Activated CD4-positive, alpha-beta T cell treated with anti-CD3 and anti-CD28 coated beads for 4 hours (primary cell): ENCODE measurements at places on chromosomes 11 and 22.

- no peak for DNase-seq
Measured at GRCh38 chr11:18749681-18750319, 23.8 kb upstream of the IGSF22 start.

DNA sequence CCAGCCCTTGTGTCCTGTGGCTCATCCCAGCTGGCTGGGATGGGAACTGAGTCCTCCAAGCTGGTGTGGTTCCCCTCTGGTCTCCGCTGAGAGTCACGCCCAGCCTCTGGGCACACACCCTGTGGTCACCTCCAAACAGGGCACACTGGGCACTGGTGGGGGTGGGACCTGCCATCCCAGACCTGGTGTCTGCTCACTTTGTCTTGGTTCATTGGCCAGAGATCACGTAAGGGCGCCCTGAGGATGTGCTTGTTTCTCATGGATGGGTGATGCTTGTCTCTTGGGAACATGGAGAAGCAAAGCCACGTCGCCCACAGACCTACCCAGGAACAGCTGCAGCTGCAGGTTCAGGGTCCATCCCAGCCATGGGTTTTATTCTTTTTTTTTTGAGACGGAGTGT is 43.1 kb downstream of the LRP5 start:
- DNase-seq = no peak

DNA sequence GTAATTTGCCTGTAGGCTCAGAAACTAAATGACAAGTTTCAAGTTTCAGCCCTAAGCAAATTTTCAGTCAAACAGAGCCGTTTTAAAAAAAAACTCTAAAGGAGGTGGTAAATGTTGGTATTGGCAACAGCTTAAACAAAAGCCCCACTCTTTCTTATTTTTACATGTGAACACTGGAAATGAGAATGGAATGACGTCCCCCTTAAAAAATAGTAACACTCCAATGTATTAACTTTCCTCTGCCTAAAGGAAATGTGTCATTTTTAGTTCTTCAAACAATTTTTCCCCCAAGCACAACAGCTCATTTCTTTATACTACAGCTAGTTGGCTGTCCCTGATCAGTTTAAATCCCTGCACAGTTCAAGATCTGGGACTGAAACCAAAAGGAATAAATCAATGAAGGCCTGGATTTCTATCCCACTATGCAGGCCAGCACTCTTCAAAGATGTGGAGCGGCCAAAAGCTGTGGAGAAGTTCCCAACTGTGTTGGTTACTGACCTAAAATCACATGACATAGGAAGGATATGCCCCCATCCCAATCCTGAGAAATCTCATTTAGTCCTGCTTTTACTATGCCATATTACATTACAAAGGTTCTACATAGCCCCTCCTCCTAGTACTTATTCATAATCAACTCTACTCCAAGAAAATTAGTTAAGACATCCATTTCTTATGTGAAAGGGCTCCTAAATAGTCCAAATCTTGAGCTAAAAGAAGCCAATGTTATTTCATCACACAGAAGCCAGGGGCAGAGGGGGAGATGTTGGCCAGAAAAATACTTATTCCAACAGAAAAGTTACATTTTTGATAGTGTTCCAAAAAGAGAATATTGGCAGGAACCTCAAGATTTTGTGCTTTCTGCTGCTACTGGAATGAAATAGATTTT is 95.9 kb downstream of the CADM1 start:
- no peak for DNase-seq

DNA sequence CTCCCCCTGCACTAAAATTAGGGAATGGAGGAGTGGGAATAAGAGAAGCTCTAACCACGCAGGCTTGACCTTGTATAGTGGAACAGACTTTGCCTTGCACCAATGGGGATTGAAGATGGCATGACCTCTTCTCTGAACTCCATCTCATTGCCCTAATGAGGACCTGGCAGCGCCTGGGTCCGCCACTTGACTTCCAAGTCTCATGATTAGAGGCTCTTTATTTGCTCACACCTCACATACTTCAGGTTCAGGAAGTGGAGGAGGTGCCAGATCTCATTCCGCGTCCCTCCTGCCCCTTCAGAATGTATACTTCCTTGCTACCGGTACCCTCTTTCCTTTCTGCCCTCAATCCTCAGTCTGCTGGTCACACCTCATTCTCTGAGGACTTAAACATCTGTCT is 106.0 kb upstream of the CD44 start:
- DNase-seq = no peak
